Cardiac muscle cell (in vitro differentiated cells and primary cell): ENCODE measurements at places on chromosomes 6 and 20. TPM values are rescaled to one million over a fixed set of nuclear protein-coding genes. Genes with fewer than 3 reads are reported as not detected.

DNA sequence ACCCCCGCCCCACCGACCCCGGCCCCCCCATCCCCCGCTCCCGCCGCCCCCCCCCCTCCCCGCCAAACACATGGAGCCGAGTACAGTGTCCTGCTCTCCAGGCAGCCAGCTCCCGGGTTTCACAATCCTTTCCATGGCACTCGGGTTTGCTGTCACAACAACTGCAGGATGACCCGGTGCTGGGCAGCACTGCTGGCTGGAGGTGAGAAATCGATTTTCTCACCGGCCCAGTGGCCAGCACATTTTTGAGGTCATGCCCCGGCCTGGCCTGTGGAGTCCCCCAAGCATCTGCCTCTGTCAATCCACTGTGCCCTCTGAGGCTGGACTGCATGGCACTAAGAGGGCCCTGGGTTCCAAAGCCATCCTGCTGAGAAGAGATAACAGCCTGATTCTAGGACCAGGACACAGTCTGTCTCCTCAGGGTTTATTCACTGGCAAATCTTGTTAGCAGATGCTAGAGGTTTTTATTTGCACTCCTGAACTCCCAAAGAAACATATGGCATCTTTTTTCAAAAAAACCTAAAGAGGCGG is 129.5 kb downstream of the NFATC2 start:
- no peak for DNase-seq

- no peak for DNase-seq
These were observed 2.2 kb upstream of the OSER1 start for GRCh38 chr20:44212792-44213191.

The FAM83D gene
- 7.4 and 43.9 TPM in 2 replicates for polyA plus RNA-seq

DNA sequence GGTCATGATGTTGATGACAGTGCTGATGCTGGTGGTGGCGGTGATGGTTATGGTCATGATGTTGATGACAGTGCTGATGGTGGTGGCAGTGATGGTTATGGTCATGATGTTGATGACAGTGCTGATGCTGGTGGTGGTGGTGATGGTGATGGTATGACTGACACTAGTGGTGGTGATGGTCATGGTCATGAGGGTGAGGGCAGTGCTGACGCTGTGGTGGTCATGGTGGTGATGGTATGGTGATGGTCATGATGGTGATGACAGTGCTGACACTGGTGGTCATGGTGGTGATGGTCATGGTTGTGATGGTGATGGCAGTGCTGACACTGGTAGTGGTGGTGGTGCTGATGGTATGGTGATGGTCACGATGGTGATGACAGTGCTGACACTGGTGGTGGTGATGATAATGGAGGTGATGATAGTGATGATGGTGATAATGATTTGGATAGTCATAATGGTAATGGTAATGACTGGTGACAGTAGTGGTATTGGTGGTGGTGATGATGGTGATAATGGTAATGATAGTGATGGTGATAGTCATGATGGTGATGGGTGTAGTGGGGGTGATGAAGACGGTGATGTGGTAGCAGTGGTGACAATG is 206.2 kb downstream of the CDH4 start:
- no peak for DNase-seq

DNA sequence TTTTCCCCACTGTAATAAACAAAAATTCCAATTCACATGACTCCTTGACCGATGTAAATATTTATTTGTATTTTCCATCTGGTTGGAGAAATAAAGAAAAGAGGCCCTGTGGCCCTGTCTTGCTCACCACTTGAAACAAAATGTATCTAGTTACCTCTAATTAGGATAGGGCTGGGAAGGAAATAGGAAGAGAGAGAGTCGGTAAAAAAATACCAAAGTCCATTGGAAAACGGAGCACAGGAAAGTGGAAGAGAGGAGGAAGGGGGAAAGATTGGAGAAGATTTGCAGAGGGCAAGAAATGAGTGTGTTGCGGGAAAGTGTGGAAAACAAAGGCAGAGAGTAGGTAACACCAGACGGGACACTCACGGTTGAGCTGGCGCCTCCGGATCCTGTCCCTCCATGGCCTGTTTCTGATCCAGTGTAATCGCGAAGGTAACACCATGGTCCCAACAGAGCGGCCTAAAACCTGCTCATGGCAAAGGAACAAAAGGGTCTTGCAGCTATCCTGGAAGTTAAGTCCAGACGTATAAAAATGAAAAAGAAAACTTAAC is 105.8 kb upstream of the RIPOR2 start:
- no peak for DNase-seq

GRCh38 chr6:44667668-44668390 is 280.3 kb downstream of the CDC5L start:
- DNase-seq, result peak; percentile 44

DNA sequence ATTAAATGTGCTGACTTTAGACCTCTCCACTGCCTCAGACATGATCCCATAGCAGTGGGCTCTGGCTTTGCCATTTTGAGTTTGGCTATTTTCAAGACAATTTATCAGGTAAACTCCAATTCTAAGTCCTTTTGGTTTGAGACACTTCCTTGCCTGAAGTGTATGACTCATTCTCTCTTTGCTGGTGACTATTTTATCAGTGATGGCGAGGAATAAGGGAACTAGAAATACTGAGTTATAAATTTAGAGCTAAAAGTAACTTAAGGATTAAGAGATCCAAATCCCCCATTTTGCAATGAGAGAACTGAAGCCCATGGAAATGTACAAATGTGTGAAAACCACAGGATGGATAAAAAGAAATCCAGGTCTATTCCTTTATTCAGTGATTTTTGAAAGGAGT is 30.9 kb upstream of the CD83 start:
- no peak for DNase-seq

The NKX2-4 gene
- polyA plus RNA-seq, result not detected in 2 replicates

DNA sequence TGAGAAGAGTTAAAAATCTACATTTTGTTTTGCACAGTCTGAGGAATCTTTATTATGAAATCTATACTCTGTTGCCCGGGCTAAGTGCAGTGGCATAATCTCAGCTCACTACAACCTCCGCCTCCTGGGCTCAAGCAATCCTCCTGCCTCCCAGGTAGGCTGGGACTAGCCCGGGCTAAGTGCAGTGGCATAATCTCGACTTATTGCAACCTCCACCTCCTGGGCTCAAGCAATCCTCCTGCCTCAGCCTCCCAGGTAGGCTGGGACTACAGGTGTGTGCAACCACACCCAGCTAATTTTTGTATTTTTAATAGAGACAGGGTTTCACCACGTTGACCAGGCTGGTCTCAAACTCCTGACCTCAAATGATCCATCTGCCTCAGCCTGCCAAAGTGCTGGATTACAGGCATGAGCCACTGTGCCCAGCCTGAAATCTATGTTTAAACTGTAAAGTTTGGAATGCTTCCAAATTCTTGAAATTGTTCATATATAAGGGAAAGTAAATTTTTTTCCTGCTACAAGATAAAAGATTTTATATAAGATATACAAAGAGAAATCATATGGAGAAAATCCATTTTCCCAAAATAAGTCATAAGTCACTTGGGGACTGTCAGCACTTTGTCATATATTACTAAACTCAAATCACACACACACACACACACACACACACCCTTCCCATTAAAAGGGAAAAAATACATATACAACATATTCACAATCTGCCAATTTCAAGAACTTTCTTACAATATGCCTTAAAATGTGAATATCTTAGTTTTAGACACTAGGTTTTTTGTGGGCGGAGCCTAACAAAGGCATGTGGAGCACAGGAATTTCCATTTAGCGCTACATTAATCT is 19.4 kb downstream of the PTPRK start:
- DNase-seq, result no peak

DNA sequence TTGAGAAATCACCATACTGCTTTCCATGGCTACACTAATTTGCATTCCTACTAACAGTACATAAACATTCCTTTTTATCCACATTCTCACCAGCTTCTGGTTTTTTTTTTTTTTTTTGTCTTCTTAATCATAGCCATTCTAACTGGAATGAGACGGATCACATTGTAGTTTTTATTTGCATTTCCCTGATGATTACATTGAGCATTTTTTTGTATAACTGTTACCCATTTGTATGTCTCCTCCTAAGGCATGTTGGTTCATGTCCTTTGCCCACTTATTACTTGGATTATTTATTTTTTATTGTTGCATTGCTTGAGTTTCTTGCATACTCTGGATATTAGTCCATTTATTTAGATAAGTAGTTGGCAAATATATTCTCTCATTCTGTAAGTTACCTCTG is 258.0 kb downstream of the MEI4 start:
- DNase-seq, result no peak

GRCh38 chr6:3627956-3628835 is 123.3 kb downstream of the PXDC1 start:
- no peak for DNase-seq

The SLC52A3 gene
- not detected in 2 replicates for polyA plus RNA-seq

The GOPC gene
- polyA plus RNA-seq, result 27.9 and 38.2 TPM in 2 replicates

DNA sequence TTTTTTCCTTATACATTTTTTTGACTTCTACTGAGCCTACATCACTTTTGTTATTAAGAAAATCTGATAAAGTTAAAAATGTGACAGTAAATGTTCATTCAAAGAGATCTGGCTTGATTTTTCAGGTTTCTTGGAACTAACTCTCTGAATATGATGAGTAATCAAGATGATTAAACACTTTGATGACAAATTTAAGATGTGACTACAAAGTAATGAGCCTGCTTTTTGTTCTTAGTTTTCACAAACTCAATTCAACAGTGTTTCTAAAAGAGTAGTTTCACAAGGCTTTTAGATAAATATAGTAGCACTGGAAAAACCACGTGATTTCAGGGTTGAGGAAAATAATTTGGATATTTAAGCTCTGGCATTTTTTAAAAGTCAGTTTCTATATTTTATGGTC is 37.9 kb upstream of the HDDC2 start:
- no peak for DNase-seq

- no peak for DNase-seq
These were observed 249.7 kb upstream of the SYNCRIP start for GRCh38 chr6:85892346-85892745.

GRCh38 chr20:33793011-33793931 is 17.9 kb upstream of the CHMP4B start:
- DNase-seq, result peak; percentile 58

DNA sequence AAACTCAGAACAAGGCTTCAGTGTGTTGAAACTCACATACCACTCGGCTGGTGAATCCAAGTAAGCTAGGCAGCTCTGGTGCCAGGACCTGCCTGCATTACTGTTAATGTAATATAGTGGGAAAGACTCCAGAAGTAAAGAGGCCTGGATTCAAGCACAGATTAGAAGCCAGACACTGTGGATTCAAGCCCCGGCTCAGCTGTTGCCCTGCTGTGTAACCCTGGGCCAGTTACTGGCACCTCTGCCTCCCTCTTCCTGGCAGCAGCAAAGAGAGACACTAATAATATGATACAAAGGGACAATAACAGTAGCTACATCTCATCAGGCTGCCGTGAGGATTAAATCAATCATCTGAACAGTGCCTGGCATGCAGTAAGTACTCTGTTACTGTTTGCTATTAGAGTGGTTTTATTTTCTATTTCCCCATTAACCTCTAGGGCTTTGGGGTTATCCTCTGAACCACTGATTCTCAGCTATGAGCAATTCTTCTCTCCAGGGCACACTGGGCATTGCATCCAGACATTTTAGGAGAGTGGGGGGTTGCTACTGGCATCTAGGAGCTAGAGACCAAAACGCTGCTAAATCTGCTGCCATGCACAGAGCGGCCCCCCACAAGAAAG is 92.9 kb downstream of the ZMYND8 start:
- DNase-seq, result no peak

GRCh38 chr20:37921341-37921929 is 18.5 kb downstream of the VSTM2L start:
- no peak for DNase-seq

DNA sequence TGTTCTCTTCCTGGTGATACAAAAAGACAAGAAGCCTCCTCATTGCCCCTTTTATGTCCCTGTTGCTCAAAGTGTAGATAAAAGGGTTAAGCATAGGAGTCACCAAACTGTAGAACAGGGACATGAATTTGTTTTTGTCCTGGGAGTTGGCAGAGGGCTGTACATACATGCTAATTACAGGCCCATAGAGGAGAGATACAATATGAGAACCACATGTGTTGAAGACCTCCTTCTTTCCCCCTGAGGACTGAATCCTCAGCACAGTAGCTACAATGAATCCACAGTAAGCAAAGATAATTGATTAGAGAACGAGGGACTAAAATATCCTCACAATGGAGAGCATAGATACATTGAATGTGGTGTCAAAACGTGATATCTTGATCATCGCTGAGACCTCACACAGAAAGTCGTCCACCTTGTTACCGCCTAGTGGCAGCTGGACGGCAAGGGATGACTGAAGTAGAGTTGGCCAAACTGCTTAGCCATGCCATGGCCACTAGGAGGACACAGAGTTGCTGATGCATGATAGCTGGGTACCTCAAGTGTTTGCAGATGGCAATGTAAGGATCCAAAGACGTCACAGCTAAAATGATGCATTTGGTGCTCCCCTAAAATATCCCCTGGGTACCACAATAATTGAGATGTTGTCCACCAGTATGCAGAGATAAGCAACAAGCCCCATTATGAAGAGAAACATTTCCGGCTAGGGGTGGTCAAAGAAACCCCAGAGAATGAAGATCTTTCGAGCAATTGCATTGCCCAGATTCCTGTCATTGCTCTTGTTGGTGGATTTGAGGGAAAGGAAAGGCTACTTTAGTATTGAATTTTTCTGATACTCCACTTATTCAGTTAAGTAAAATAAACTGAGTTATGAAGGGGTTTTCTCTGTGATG is 15.0 kb downstream of the OR2B3 start:
- peak; percentile 53 for DNase-seq

The FUT9 gene
- polyA plus RNA-seq, result not detected in 2 replicates

DNA sequence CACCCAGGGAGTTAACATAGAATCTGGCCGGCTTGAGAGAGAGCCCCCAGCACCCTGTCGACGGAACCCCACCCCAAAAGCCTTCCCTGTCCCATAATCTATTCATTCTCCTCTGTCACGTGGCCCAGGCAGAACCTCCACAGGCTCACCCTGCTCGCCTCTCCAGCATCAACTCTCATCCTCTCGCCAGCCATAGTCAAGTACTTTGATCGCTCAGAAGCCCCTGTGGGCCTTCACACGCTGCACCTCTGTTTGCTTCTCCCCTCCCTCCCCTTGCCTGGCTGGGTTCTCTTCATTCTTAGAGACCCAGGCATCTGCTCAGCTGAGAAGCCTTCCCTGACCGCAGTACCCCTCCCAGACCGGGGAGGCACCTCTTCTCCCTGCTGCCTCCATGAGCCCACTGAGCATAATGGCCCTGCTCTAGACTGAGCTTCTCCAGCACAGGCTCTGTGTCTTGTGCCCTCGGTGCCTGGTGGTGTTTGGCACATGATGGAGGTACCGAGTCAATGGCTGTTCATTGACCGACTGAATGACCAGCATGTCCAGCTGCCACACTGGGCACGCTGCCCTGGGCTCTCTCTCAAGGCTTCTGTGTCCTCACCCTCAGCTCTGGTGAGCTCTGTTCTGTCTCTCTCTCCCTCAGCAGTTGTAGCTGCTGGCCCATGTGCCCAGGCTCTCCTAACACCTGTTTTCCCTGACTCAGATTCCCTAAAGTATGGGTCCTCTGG is 33.7 kb downstream of the PKIG start:
- no peak for DNase-seq

The EPPIN gene
- polyA plus RNA-seq, result not detected in 2 replicates

GRCh38 chr6:25777856-25778649 is 23.5 kb downstream of the SLC17A4 start:
- DNase-seq, result no peak
